Stimulated activated CD4-positive, alpha-beta T cell treated with anti-CD3 and anti-CD28 coated beads, TNF-alpha, amount 100 ng/mL, for 4 hours (primary cell): ENCODE measurements at places on chromosomes 1 and 21.

DNA sequence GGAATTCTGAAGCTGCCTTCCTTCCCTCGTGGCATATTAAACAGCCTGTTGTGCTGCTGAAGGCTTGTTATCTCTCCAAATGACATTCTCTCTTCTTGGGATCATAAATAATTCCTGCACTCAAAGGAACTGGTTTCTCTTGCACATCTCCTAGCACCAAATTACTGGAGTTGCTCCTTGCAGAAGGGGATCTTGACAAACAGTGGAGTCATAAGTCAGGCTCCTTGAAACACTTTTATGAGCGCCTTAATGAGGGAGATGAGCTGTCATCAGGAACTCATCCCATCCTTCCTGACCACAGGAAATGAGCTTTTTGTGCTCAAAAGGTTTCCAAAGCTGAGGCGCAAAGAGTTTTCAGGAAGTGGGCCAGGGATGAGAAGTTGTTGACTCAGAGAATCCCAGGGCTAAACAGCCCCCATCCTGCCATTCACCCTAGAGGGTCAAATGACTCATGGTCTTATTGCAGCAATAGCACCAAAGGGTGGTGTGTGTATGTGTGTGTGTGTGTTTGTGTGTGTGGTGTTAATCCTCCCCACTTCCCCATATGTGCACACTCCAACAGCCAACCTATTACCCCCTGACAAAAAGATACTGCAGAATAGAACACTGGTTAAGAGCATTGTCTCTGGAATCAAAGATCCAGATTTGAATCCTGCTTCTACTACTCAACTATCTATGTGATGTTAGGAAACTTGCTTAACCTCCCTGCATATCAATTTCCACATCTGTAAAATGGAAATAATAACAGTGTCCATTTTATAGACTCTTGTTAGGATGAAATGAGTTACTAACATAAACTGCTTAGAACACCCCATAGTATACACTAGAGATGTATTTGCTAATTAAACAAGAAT, 2.8 kb upstream of the PHC2 start:
- DNase-seq, result no peak

DNA sequence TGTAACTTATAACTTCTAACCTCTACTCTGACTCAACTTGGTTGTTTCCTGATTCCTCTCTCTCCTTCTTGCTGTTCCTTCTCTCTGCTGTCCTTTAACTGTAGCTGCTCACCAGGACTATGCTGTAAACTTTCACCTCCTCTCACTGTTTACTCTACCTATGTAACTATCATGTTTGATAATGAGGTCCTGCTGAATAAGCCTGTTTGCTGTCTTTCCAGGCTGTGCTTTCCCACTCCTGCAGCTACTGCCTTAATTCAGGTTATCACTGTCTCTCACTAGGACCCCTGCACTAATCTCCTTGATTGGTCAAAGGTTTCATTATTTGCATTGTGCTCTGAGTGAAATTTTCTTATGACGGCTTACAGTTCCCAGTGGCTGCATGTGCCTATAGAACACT, 633.9 kb upstream of the PTBP2 start:
- DNase-seq, result no peak

- no peak for DNase-seq
Observed at GRCh38 chr1:40868051-40868723, 6.0 kb upstream of the CITED4 start.

DNA sequence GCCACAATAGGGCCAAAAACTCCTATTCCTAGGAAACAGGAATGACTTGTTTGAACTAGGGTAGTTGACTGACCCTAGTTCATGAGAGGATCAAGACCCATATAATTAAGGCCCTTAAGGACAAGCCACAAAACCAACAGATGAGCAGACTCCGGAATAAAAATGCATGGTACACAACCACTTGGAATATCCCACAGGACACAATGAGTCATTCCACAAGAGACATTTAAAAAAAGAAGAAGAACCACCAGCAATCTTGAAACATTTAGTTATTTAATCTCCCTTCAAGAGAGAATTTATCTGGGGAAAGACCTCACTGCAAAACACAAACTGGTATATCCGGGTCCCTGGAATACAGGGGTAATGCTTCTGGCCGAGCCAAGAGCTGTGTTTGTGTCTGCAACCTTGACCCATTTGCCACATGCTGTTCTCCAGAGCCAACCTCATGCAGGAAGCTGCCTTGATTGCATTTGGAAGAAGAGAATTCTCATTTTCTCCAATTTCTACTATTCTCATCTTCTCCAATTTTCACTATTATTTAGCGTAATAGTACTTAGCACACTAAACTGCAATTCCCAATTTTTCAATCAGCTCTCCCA, 135.5 kb downstream of the TGFBR3 start:
- DNase-seq, result no peak

DNA sequence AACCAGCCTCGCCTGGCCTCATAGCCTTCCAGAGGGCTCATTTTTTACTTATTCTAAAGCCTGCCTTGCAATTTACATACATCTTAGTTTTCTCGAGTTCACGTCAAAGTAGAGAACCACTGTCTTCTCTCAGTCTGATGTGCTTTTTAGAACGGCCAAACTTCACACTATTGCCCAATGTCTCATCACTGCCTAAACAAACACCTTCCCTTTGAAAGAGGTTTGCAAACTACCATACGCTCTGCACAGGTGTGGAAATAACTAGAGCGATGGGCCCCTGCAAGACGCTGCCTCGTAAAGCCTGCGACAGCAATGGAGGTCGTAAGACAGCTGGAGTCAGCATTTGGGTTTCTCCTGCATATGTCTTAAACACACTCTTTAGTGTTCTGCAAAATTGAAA, 22.6 kb downstream of the PRDM15 start:
- DNase-seq, result no peak

DNA sequence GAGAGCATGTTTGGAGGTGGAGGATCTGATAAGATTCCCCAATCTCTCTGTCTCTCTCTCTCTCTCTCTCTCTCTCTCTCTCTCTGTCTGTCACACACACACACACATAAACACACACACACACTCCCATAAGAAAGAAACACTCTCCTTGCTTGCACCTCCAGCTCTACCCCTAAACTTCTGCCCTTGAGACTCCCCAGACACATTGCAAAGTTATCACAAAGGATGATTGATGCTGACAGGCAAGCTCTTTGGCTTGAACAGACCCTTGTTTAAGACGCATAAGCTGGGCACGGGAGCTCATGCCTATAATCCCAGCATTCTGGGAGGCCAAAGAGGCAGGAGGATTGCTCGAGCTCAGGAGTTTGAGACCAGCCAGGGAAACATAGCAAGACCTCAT, 78.2 kb downstream of the NAV1 start:
- DNase-seq, result no peak

- no peak for DNase-seq
Observed at GRCh38 chr21:44896561-44897286, 23.2 kb upstream of the PTTG1IP start.

GRCh38 chr1:11132563-11133293, 33.1 kb upstream of the EXOSC10 start:
- DNase-seq, result no peak

DNA sequence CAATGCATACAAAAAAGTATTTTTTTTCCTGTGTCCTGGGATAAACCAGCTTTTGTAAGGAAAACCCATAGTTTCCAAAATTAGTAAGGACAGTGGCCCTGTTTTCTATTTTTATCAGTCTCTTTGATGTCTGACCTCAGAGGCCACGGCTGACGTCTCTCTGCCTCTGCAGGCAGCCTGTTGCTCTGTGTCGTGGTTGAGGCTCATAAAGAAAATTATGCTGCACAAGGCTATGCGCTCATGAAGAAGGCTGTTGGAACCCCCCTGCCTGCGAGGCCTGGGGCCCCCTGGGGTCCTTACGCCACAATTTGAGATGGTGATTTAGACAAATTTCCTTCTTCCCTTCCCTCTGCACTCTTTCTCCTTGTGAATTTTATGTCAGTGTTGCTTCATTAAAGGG, 48.9 kb downstream of the AGPAT3 start:
- no peak for DNase-seq

- no peak for DNase-seq
Observed at GRCh38 chr1:30916296-30916695, 7.7 kb upstream of the SDC3 start.

- DNase-seq, result no peak
Observed at GRCh38 chr1:67004176-67004575, 49.8 kb downstream of the SLC35D1 start.

GRCh38 chr1:6010554-6010953, 18.3 kb upstream of the NPHP4 start:
- DNase-seq, result no peak

GRCh38 chr1:62314454-62315350, 4.5 kb downstream of the KANK4 start:
- no peak for DNase-seq

DNA sequence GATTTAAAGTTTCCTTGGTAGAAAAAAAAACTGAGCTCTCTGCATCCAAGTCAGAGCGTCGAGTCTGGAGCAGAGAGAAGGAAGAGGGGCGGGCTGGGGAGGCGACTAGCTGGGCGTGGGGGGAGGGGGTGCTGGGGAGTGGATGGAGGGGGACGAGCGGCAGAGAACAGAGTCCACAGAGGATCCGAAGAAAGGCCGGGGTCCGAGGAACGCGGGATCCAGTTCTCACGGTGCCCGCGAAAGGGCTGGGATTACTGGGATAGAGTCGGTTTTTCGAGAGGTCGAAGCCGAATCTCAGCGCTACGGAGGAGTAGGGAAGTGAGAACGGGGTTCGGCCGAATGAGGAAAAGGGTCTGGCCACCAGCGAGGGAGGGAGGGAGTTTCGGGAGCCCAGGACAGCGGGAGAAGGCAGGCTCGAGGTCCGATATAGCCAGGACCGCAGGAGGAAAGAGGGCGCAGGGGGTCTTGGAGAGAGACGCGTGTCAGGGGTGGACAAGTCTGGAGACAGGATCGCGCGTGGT, 665 bp downstream of the DAB1 start:
- no peak for DNase-seq

DNA sequence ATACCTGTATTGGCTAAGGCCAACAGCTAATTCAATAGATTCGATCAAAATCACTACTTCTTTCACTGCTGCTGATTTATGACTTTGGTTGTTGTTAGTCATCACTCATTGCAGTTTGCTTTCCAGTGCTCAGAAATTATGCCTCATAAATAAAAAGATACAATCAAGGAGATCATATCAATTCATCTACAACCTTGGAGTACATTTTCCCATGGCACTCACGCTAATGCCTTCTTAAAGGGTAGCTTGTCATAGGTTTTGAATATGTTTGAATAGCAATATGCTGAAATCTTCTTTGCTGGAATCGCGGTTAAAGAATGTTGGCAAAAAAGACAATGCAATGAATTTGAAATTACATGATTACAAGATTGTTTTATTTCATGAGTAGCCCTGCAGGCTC, 89.9 kb downstream of the KCTD3 start:
- DNase-seq, result no peak

- no peak for DNase-seq
Observed at GRCh38 chr1:185104083-185104482, 52.7 kb downstream of the TRMT1L start.

DNA sequence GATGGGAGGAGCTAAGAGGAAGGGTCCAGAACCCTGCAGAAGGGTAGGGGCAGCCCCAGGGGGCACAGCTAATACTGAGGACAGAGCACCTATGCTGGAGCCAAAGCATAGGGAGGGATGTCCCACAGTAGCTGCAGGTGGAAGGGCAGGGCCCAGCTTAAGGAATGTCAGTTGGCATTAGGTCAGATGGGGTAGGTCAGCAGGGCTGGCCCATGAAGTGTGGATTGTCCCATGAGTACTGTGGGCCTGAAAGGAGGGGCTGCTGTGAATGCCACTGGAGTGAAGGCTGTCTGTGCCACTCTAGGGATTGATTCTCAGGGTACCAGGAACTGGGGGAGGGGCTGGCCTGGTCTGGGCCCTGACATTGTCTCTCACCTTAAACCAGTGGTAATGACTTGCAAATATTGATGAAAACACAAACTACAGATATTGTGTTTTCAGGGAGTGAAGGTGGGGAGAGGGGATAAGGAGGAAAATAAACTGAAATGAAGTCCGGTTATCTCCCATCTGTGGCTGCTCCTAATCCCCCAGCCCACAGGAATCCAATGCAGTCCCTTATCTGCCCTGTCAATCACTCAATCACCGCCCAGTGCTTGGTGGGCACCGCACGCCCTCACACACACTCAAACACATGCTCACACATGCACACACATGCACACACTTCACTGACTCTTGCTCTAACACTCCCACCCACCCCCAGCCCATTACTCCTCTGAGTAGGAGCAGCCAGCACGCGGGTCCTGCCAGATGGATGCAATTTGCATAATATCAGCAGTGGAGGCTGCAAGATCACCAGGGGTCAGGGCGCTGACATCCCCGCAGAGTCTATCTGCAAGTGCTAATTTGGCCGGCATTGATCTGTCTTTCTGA, 27.8 kb downstream of the DMAP1 start:
- no peak for DNase-seq

DNA sequence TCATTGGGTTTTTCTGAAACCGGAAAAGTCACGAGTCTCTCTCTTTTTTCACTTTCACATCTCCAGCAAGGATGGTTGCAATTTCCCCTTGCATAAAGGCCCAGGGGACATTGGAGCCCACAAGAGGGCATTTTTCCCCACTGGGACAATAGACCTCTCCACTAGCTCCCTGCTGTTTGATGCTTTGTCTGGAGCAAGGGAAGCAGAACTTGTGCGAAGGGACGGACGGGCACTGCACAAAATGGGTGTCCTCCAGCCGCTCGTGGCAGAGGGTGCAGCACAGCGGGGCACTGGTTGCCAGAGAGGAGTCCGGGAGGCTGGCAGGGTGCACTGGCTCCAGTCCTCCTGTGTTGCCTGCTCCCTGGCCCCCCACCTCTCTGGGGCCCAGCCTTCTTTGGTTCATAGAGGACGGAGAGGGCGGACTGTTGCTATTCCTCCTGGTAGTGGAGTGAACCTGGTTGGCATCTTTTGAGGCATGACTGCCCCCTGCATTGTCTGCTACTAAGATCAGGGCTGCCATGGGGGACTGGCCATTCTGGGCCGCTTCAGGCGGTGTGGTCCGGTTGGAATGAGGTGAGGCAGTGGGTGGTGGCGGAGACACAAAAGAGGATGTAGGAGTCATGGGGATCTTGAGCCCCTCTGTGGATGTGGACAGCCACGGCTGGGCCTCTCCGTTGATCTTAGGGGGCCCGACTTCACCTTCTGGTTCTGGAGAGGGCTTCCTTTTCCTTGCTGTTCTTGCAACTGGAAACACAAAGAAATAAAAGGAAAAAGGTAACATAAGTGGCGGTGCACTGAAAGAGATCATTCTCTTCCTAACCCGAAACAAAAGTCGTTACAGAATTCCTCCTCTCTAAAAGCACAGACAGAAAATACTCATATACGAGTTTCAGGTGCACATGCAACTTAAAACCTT, 2.6 kb downstream of the IRF2BP2 start:
- DNase-seq, result no peak

GRCh38 chr1:51073456-51073855, 28.6 kb upstream of the C1orf185 start:
- DNase-seq, result no peak

GRCh38 chr1:42461196-42461595, 1.9 kb upstream of the CCDC30 start:
- DNase-seq, result no peak

DNA sequence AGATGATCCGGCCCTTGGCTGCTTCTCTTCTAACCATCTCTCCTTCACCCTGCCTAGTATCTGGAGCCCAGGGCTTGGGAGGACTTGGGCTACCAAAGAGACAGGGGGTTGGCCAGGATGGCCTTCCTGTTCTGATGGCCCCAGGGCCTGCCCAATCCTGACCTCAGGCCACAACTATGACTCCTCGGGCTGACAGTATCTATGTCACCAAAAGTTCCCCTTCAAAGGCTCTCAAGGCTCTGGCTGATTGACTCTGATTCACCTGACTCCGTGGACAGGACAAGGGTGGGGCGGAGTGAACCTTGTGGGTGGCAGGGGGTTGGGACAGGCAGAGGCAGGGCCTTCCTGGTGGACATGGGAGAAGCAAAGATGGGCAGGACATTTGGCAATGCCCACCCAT, 12.7 kb downstream of the MEF2D start:
- DNase-seq, result no peak

- no peak for DNase-seq
Observed at GRCh38 chr1:181251001-181251712, 162.7 kb downstream of the IER5 start.
